ENCODE measurements at places on chromosomes 7 and 10.

- DNase-seq: no peak
These were observed 930.8 kb downstream of the IPMK start for GRCh38 chr10:57336865-57337264.

- DNase-seq: no peak
These were observed 58.8 kb downstream of the ARL4A start for GRCh38 chr7:12746211-12746610.

DNA sequence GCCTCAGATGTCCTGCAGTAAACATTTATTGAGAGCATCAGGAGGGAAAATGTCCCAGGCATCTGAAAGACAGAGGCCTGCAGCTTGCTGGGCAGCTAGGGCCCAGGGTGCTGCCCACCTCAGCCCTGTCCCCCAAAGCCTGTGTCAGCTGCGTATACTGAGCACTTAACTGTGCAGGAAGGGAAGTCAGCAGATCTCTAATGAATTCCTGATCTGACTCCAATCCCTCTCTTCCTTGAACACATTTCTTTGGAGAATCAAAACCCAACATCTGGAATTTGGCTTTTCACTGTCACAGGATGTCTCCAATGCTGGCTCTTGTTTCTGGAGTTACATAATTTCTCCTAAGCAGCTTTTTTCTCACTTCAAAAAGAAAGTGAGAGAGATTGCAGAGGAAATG, 364.7 kb upstream of the NFE2L3 start:
- no peak for DNase-seq

- DNase-seq: no peak
These were observed 172.5 kb downstream of the ARHGAP21 start for GRCh38 chr10:24551161-24551560.
